LoVo (cell line): ENCODE measurements at places on chromosomes 1 and 21.

- peak; percentile 71 for DNase-seq
Measured at GRCh38 chr1:178652506-178653490, 72.2 kb upstream of the RALGPS2 start.

DNA sequence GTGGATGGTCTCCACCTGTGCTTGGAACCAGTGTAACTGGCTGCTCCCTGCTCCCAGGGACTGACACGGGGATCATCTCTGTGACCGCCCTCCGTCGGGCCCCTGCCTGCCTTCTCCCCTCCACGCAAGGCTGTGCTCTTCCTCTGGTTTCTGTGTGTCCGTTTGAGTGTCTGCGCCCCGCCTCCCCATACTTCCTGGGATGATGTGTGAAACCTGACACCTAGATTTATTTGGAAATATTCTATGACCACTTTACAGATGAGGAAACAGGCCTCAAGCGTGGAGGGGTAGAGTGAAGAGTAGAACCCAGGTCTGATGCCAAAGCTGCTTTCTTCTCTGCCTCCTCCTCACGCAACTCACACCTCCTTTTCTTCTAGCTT, 24.3 kb downstream of the LDLRAP1 start:
- DNase-seq: no peak

DNA sequence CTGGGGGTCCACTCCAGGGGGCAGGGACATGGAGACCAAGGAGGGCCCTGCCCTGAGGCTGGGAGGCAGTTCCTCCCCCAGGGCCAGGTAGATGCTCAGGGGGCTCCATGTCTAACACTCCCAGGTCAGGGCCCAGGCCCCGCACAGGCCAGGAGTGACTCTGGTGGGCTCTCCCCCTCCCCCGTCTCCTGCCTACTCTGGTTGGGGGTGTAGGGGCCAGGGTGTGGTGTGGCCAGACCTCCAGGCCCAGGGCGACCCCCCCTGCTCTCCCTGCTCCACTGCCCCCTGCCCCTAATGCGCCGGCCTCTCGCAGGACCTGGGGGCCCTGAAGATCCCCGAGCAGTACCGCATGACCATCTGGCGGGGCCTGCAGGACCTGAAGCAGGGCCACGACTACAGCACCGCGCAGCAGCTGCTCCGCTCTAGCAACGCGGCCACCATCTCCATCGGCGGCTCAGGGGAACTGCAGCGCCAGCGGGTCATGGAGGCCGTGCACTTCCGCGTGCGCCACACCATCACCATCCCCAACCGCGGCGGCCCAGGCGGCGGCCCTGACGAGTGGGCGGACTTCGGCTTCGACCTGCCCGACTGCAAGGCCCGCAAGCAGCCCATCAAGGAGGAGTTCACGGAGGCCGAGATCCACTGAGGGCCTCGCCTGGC, 19.7 kb upstream of the CCDC27 start:
- DNase-seq: no peak

GRCh38 chr21:14523234-14523633, 22.9 kb downstream of the SAMSN1 start:
- DNase-seq: no peak

DNA sequence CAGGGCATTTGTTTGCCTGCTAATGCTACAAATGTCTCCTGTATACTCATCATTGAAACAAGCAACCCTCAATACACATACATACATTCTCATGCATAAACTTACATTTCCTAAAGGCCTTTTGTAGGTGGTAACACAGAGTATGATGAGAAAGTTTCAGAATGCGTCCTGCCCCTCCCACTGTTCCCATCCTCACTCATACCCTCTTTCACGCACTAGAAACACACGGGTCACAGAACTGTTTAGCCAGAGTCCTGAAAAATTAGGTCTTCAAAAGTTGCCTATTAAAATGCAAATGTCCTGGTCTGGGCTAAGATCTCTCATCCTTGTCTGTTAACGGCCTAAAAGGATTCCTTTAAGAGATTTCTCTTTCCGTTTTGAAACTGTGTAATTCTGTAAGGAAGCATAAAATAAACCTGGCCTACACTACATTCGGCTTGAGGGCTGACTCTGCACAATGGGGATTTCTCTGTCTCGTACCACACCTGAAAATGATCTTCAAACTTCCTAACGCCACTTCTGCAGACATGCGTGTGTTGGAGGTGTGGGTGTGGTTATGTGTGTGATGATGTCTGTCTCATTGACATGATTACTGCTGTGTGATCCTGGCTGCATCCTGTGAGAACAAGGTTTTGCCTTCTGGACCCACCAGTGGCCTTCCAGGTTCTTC, 5.3 kb upstream of the FCER1A start:
- no peak for DNase-seq

DNA sequence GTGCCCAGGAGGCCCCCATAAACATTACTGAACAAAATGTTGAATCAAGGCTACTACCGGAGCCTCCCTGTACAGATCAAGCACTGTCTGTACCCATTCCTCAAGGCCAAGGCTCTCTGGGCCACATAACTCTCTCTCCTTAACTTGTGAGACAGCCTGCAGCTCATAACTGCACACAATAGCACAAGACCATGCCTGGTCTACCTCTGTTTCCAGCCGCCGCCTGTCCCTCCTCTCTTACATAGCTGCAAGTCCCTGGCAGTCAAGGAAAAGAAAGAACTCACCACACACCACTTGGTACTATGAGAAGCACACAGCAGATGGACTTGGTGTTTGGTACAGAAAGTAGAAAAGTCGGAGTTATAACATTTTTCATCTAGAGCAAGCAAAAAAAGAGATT, 91.1 kb downstream of the SSBP3 start:
- no peak for DNase-seq

GRCh38 chr1:205147191-205147835, 25.5 kb upstream of the RBBP5 start:
- no peak for DNase-seq

DNA sequence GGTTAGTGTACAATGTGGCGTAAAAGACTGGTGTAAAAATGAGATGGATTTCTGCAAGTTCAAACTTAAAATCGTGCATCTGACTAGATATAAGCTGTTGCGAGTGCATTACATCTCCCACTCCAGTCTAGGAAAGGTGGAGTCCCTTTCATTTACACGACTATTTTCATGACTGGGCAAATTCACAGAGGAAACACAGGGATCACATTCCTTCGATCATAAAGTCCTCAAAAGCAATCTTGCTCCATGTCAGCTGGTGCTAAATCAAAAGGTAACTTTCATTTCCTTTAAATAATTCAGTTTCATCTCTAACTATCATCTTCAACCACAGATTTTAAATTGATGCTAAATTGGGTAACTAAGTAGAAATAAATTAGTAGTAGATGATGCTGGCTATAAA, 100.0 kb downstream of the HLCS start:
- DNase-seq: no peak

GRCh38 chr1:171730052-171730451, 11.8 kb downstream of the VAMP4 start:
- DNase-seq: no peak

DNA sequence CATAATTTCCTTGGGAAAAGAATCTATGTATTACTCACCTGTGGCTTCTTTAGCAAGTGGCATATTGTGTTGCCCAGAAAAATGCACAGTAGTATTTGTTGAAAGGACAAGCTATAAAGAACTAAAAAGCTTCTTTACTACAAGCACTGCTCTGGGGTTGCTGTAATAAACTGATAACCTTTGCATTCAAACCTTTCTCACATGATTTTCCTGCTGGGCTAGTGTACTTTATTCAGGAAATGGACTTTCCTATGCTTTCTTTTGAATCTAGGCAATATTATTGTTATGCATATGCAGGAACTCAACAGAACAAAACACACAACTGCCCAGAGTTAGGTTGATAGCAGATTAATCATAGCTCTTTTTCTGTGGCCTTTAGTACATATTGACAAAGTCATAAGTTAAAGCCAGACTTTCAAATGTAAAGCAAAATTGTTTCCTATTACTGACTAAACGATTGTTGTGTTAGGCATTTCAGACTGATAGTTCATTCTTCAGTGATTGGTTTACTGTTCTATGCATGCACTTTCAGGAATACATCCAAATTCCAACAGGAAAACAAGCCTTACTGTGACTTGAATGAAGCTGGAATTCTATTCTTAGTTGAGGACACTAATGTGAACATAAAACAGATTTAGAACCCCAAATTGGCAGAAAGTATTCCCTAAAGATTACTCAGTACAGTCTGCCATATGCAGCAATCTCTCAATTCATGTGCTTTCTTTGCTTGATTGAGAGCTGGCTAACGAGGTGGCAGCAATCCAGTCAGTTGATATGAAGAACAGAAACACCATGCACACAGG, 564.3 kb upstream of the NEGR1 start:
- no peak for DNase-seq

GRCh38 chr1:196590012-196590708, 18.1 kb downstream of the KCNT2 start:
- DNase-seq: no peak

DNA sequence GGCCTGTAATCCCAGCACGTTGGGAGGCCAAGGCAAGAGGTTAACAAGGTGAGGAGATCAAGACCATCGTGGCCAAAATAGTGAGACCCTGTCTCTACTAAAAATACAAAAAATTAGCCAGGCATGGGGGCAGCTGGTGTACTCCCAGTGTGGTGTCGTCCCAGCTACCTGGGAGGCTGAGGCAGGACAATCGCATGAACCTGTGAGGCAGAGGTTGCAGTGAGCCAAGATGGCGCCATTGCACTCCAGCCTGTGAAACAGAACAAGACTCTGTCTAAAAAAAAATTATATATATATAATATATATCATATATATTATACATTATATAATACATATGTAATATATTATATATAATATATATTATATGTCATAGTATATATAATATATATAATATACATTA, 249.2 kb upstream of the TPTE start:
- peak; percentile 34 for DNase-seq

- peak; percentile 25 for DNase-seq
Measured at GRCh38 chr1:175757381-175758015, 14.1 kb upstream of the TNR start.

- no peak for DNase-seq
Measured at GRCh38 chr1:176605176-176605575, 142.2 kb downstream of the PAPPA2 start.

- DNase-seq: no peak
Measured at GRCh38 chr1:223225061-223225460, 82.0 kb upstream of the TLR5 start.

DNA sequence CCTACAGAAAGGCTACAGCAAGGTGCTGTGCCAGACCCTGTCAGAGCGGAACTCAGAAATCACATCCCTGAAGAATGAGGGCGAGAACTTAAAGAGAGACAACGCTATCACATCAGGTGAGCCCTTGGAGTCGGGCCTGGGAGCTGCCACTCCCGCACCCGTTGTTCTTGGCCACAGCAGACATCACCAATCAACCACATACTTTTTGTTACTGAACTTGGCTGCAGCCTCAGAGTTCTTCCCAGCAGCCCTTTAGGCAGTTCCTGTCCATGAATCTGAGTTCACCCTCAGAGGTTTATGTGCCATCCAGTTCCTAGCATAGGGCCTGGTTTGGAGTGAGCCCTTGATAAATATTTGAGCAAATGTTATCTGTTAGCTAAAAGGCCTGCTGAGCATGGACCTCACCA, 61.6 kb downstream of the FHAD1 start:
- peak; percentile 17 for DNase-seq

GRCh38 chr1:26483980-26484379, 11.7 kb downstream of the HMGN2 start:
- DNase-seq: no peak

DNA sequence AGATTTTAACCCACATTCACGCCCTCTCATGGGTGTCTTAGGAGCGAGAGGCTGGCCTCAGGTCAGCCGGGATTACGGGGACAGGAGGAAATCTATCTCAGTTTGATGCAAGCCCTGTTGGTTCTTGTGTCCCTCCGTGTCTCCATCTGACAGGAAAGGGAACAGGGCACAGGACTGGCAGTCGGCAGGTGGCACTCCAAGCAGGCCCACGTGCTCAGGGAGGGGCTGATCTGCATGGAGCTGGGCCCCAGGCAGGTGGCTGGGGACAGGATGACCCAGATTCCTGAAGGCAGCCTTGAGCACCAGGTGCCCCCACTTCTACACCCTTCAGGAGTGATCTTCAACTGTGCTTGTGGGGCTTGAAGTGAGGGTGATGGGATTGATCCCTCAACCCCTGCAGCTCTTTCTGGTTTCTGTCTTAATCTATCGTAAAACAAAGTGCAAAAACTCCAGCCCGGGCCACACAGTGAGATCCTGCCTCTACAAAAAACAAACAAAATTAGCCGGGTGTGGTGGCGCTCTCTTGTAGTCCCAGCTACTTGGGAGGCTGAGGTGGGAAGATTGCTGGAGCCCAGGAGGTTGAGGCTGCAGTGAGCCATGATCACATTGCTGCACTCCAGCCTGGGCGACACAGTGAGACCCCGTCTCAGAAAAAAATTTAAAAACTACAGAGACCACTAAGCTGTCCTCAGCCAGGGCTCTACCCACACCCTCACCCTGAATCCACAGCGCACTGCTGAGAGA, 8.3 kb downstream of the PLEKHG5 start:
- DNase-seq: no peak

DNA sequence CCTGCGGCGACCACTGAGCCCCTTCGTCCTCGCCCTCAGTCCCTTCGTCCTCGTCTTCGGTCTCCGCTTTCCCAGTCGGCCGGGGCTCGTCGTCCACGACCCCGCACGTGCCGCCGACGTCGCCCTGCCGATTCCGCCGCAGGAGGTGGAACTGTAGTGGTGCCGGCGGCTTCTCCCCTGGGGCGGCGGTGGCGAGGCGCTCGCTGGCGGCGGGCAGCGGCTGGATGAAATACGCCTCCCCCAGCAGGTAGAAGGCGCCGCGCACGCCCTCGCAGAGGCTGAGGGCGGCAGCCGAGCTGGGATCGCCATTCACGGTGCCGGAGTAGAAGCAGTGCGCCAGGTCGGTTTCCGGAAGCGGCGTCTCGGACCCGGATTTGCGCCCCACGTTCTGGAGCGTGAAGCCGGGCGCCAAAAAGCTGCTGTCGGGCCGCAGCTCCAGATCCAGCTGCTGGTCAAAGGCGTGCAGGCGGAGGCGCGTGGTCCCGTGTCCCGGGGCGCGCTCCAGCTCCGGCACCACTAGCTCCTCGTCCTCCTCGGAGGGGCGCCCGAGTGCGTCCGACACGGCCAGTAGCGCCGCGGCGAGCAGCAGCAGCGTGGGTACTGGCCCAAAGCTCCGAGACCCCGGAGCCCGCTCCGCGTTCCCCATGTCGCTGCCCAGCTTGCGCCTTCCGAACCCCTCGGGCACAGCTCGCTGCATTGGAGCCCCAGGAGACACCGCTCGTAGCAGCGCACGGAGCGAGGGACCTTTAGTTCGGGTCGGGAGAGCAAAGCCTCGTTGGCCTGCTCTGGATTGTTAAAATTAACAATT, 747 bp downstream of the ADAMTS1 start:
- DNase-seq: no peak

- no peak for DNase-seq
Measured at GRCh38 chr1:162135271-162135775, 65.8 kb downstream of the NOS1AP start.

DNA sequence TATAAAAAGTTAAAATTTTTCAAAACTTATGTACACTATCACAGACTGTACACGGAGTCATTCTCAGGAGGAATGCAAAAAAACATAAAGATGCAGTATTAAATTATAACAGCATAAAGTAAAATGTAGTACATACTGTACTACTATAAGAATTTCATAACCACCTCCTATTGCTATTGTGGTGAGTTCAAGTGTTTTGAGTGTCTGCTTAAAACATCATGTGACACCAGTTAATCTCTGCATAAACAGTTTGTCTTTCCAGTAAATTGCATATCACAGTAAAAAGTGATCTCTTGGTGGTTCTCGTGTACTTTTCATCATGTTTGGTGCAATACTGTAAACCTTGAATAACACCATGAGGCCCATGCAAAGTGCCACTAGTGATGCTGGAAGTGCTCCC, 45.2 kb downstream of the SDCCAG8 start:
- DNase-seq: no peak
